Activated T-cell treated with anti-CD3 and anti-CD28 coated beads, Interleukin-2, amount 50 U/mL, for 72 hours (primary cell): ENCODE measurements at places on chromosomes 13 and 19.

- DNase-seq, result no peak
Observed at GRCh38 chr13:51258612-51259548, 36.7 kb downstream of the FAM124A start.

DNA sequence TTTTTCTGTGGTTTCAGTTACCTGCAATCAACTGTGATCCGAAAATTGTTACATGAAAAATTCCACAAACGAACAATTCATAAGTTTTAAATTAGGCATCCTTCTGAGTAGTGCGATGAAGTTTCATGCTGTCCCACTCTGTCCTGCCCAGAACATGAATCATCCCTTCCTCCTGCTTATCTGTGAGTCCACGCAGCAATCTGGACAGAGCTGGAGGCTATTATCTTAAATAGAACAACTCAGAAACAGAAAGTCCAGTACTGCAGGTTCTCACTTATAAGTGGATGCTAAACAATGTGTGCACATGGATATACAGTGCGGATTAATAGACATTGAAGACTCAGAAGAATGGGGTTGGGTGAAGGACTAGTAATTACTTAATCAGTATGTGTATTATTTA is 583.7 kb upstream of the SPRY2 start:
- no peak for DNase-seq

DNA sequence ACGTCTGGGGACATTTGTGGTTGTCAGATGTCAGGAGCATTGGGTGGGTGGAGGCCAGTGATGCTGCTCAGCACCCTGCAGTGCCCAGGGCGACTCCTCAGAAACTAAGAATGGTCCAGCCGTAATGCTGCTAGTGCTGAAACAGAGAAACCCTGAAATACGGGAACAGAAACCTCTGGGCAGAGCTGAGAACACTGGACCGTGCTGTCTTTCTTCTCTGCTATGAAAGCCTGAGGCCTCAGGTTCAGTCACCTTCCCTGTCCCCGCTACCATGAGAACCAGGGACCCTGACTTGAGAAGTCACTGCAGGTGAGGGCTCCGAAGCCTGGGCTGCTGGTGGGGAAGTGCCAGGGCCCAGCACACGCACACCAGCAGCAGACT is 13.4 kb downstream of the CAPS start:
- no peak for DNase-seq

GRCh38 chr13:46168341-46168740 is 13.6 kb downstream of the LCP1 start:
- DNase-seq, result peak; percentile 51

GRCh38 chr19:42693760-42694350 is 46.4 kb downstream of the PSG3 start:
- peak; percentile 8 for DNase-seq

- peak; percentile 53 for DNase-seq
Observed at GRCh38 chr19:2888731-2889224, 11.9 kb upstream of the ZNF57 start.

DNA sequence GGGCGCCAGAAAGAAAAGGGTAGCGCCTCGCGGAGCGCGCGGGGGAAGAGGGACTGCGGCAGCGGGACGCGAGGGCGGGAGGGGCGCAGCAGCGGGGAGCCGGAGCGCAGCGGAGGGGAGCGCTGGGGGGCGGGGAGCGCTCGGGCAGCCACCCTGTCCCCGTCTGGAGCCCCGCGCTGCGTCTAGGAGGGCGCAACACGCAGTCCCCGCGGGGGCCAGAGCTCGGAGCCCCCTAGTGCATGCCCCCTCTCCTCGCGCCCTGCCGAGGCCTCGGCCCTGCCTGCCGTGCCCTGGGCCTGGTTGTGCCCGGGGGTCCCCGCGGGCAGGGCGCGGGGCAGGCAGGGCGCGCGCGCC is 37.9 kb downstream of the SOX1 start:
- no peak for DNase-seq

DNA sequence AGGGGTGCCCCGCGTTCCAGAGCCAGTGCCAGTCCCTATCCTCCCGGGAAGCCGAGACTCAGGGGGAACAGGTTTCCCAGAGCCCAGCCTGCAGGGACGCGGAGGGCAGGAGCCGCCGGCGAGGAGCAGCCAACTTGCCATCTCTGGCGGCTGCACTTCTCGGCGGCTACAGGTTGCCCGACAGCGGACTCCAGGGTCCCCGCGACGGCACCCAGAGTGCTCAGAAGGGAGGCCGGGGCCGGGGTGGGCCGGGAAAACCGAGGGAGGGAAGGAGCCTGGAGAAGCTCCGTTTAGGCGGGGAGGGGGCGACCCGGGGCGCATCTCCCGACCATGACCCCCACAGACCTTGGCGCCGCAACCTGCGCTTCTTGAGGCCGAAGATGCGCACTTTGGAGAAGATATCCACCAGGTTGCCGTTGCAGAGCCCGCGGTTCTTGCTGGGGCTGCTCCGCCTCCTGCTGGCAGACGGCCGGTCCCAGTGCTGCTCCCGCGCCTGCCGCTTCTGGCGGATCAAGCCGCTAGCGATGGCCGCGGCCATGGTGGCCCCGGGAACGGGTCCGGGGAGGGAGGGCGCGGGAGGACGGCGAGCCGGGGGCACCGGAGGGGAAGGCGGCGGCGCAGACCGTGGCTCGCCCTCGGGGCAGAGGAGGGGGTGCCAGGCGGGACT is 463.8 kb downstream of the ITGBL1 start:
- no peak for DNase-seq

DNA sequence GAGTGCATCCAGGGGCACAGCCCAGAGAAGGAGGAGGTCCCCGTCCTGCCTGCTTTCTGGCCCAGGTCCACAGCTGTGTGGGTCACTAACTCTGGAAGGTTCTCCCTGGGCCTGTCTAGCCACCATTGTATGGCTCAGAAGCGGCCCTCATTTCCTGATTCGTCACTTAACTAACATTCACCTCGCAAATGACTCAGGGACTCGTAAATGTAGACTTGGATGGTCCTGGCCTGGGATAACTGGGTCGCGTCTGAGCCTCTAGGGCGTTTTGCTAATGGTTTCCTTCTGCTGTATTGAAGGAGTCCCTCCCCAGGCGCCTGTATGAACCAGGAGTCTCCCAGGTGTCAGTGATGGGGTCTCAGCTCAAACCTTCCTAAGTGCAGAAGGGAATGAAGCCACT is 162.8 kb downstream of the ZNF536 start:
- DNase-seq, result no peak

DNA sequence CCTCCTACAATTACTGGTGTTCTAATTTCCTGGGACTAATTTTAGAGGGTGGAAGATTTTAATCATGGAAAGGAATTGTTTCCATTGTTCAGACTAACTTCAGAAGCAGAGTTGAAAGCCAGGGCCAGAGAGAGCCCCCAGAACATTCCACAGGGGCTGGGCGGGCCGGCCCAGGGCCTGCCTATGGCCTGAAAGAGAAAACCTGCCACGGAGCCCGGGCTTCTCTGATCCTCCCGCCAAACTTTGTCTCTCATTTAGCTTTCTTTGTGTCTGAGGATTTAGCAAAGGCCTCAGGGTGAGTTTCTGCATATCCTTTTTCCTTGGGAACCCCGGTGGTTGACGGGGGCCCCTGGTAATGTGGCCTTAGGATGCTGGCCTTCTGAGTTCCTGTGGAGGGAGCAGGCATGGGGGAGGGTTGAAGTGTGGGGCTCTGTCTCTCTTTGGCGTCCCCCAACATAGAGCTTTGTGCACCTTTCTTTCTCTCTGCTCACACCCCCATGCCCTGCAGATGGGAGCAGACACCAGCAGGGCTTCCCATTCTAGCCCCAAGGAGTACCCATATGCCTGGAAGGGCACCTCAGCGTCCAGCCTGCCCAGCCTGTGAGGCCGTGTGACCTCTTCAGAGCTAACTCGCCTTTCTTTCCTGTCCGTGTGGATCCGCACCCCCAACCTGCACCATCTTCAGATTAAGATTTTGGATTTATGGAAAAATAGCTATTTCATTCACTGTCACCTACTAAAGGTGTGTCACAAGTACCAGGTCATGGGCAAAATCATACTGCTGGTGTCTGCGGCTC is 539.5 kb downstream of the FGF9 start:
- DNase-seq, result no peak

DNA sequence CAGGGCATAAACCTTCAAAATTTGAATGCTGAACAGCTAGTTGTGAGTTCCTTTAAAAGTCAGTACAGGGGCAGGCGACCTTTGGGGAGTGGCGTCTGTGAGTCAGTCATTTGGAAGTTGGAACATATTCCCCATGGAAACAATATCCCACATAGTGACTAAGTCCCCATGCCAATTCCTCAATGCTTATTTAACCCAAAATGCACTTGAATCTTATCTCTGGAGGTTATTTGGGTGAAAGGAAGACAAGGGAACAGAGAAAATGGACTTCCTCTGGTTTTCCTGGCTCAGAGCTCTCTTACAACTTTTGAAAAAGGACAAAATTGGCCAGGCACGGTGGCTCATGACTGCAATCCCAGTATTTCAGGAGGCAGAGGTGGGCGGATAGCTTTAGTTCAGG is 479.2 kb upstream of the NBEA start:
- DNase-seq, result no peak
